ENCODE measurements at places on chromosomes 12 and 14. TPM values are rescaled to one million over a fixed set of nuclear protein-coding genes. Genes with fewer than 3 reads are reported as not detected.

HPD gene
- polyA plus RNA-seq = not detected

DNA sequence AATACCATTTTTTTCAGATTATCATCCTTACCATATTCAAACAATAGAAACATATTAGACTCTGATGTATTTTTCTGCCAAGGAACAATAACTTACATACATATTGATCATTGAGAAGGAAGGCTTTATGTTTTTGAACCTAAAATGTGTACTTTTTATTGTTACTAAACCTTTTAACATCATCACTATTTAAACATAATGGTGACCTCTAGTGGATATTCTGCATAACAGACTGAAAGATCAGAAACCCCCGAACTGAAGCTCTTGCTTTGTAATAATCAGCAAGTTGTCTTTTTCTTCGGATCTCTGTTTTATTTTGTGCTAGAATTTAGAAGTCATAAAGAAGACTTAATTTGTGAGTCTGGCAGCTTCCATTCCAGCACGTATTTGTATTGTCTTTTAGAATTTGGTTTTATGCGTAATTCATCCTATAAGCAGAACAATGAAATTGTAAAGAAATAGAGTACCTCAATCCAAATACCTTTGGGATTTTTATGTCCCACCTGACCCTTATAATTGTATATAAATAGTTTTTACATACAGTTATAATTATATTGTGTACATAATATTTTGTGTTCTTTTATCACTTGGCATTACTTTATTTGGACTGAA lies 125.9 kb upstream of the ATF1 start:
- no peak overlapping the region for H3K4me3 ChIP-seq
- DNase-seq = peak; percentile 32
- H3K4me1 ChIP-seq = peaks cover 19% of the 10 kb centered on the region
- H3K36me3 ChIP-seq = peaks cover 7% of the 10 kb centered on the region

DNA sequence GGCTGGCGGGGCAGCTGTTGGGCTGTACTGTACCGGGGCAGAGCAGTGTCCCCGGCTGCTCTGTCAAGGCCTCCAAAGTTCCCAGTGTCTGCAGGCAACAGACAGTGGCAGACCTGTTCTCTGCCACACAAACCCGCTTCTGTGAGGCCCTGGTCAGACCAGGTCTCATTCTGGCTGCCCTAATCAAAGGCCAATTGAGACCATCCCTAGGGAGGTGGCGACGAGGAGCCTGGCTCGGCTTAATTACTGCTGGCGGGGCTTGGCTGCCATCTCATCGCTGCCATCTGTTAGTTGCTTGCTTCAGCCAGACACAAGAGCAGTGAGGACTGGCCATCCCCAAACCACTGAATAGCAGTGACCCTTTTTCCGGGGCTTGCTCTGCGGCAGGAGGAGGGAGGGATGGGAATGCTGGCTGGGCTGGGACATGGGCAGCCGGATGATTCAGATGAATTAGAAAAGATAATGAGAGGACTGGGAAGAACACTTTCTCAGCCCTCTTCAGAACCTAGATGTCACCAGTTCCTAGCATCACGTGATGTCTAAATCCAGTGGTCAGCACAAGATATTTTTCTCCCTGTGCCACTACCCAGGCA lies 24.5 kb downstream of the ERG28 start:
- H3K4me3 ChIP-seq = no peak overlapping the region
- H3K4me1 ChIP-seq = no peaks in the 10 kb centered on the region
- DNase-seq = no peak
- H3K36me3 ChIP-seq = peaks cover 14% of the 10 kb centered on the region

- H3K4me1 ChIP-seq = no peaks in the 10 kb centered on the region
- no peak overlapping the region for H3K27ac ChIP-seq
- no peak overlapping the region for H3K4me3 ChIP-seq
- peak; percentile 9 for DNase-seq
Observed at GRCh38 chr14:20934148-20934762, 21.0 kb upstream of the RNASE2 start.

DNA sequence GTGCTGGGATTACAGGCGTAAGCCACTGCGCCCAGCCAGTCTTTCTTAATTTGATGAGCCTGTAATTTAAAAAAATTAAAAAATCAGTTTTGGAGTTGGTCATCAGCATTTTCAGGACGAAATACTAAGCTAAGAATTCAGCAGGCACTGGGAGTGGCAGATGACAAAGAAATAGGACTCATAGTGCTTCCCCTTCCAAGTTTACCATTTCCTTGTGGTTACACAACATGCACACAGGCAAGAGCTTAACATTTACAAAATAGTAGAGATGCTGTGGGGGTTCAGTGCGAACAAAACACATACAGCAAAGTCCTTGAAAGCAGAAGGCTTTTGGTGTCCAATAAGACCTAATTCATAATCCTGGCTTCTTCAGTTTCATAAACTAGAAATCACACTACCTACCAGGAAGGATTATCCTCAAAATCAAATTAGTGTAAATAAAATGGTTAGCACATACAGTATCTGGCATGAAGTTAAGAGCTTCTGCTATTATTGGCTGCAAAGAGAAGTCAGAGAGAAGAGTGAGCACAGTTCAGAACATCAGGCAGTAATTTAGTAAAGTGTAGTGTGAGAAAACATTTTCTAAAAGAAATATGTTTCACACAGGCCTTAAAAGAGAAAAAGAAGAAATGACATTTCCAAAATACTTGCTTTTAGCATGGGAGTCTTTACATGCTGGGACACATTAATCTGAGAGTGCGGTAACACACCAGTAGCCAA lies 22.2 kb upstream of the KIF21A start:
- peaks cover 21% of the 10 kb centered on the region for H3K4me1 ChIP-seq
- H3K27ac ChIP-seq = no peak overlapping the region
- H3K4me3 ChIP-seq = no peak overlapping the region
- no peaks in the 10 kb centered on the region for H3K36me3 ChIP-seq
- DNase-seq = no peak
